ENCODE measurements at places on chromosomes 2 and 18. TPM values are rescaled to one million over a fixed set of nuclear protein-coding genes. Genes with fewer than 3 reads are reported as not detected.

Gene CTAGE1
- not detected for total RNA-seq

Gene LYPD6B
- total RNA-seq = 3.0 TPM

Gene KRTCAP3
- total RNA-seq = 24.0 TPM

Gene ZFAND2B
- 18.9 TPM for total RNA-seq

Gene COPS7B
- total RNA-seq = 9.8 TPM

Gene CYP27A1
- total RNA-seq = 8.6 TPM

Gene DLX2
- total RNA-seq = not detected

Gene SLC40A1
- 31.4 TPM for total RNA-seq

Gene SERPINB10
- not detected for total RNA-seq

Gene CRYBA2
- total RNA-seq = 17.6 TPM

Gene KLF11
- 23.0 TPM for total RNA-seq

Gene ALPP
- not detected for total RNA-seq

Gene SLC4A5
- 0.60 TPM for total RNA-seq

All from pancreas (tissue), 10 donors.